ENCODE measurements at places on chromosomes 13 and 19. TPM values are rescaled to one million over a fixed set of nuclear protein-coding genes. Genes with fewer than 3 reads are reported as not detected.

SULT2B1 gene
- not detected for total RNA-seq

SERTM1 gene
- total RNA-seq = not detected

COL4A1 gene
- total RNA-seq = 0.06 TPM

CARS2 gene
- total RNA-seq = 47.3 TPM

GAS6 gene
- not detected for total RNA-seq

ZNF229 gene
- not detected for total RNA-seq

YJEFN3 gene
- 35.8 TPM for total RNA-seq

PRR20A gene
- not detected for total RNA-seq

CFAP97D2 gene
- not detected for total RNA-seq

NXNL1 gene
- not detected for total RNA-seq

ADPRHL1 gene
- total RNA-seq = 5.1 TPM

GJB6 gene
- total RNA-seq = not detected

MAP3K10 gene
- 38.4 TPM for total RNA-seq

CERS4 gene
- total RNA-seq = 37.7 TPM

CCDC122 gene
- total RNA-seq = 21.6 TPM

RELB gene
- total RNA-seq = 61.7 TPM

ATP4A gene
- 0.33 TPM for total RNA-seq

FCAR gene
- total RNA-seq = not detected

EPSTI1 gene
- total RNA-seq = not detected

PGPEP1 gene
- 44.1 TPM for total RNA-seq

UNC13A gene
- total RNA-seq = 0.76 TPM

ZNF112 gene
- total RNA-seq = not detected

C19orf38 gene
- total RNA-seq = 7.5 TPM

NR1H2 gene
- 53.1 TPM for total RNA-seq

TEX29 gene
- total RNA-seq = not detected

OR7D4 gene
- not detected for total RNA-seq

CUL4A gene
- 47.1 TPM for total RNA-seq

SLITRK6 gene
- not detected for total RNA-seq

C3 gene
- not detected for total RNA-seq

PRRG2 gene
- 2.4 TPM for total RNA-seq

CPB2 gene
- not detected for total RNA-seq

SLC44A2 gene
- 248 TPM for total RNA-seq

GARIN5A gene
- 1.00 TPM for total RNA-seq

CDC34 gene
- 58.0 TPM for total RNA-seq

ADGRE2 gene
- total RNA-seq = not detected

LRRC4B gene
- not detected for total RNA-seq

MAP4K1 gene
- 331 TPM for total RNA-seq

GTF3A gene
- total RNA-seq = 242 TPM

COX6B2 gene
- not detected for total RNA-seq

ZNF415 gene
- 0.51 TPM for total RNA-seq

PLVAP gene
- 0.31 TPM for total RNA-seq

FOXA3 gene
- total RNA-seq = 0.57 TPM

CGB3 gene
- total RNA-seq = not detected

ARRDC5 gene
- not detected for total RNA-seq

PODNL1 gene
- not detected for total RNA-seq

FBXO27 gene
- 9.6 TPM for total RNA-seq

KLHL1 gene
- total RNA-seq = not detected

GRIK5 gene
- total RNA-seq = 1.3 TPM

EXOC3L2 gene
- total RNA-seq = not detected
